Upper lobe of right lung (tissue), 1 donor: ENCODE measurements at places on chromosomes 7 and 10. TPM values are rescaled to one million over a fixed set of nuclear protein-coding genes. Genes with fewer than 3 reads are reported as not detected.

Gene ERCC6
- total RNA-seq = 33.9 TPM

Gene PRSS58
- not detected for total RNA-seq

Gene PLEKHS1
- total RNA-seq = not detected

Gene WNT16
- not detected for total RNA-seq

Gene TLX1
- total RNA-seq = not detected

Gene TMEM168
- total RNA-seq = 26.3 TPM
